ENCODE measurements at places on chromosomes 1 and 21.

- no peak for DNase-seq
Observed at GRCh38 chr1:31643976-31644559, 608 bp downstream of the PEF1 start.

DNA sequence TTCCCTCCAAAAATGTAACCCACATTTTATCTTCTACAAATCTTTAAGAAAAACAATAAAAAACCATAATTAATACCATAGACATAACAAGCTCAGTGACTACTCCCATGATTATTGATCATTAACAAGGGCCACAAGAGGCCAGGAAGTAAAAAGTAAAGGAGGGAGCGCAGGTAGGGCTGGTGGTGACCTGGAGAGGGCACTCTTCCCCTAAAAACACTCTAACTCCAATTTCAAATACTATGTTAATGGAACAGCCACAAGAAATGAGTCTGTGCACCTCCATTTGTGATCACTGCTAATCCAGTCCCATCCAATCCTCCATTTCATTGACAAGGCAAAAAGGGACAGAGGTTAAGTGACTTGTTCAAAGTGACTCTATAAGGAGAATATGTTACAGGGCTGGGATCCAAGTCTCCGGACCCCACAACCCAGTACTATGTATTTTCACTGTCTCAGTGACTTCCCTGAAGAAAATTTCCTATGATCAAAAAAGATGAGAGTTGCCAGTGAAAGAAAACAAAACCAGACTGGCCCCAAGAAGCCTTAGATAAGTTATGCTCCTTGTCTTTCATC, 41.2 kb upstream of the CFAP298 start:
- DNase-seq: peak; percentile 40

DNA sequence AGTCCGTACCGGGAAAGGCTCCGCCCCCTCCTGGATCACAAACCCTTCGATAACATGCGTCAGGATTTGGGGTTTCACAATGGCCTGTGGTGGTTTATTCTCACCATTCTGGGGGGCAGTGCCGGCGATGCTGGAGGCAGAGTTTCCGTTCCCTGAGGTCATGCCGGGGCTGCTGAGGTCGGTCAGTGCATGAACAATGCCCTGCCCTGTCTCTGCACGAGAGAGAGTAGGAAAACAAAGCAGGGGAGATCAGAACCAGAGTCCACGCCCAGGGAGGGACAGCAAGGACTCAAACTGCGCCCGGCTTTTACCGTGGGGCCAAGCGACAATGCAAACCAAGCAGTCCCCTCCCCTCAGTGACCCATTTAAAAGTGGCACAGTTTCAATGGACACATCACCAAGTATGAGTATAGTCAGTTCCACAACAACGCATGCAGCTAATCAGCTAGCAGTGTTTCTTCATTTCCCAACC, 13.2 kb upstream of the A3GALT2 start:
- no peak for DNase-seq

DNA sequence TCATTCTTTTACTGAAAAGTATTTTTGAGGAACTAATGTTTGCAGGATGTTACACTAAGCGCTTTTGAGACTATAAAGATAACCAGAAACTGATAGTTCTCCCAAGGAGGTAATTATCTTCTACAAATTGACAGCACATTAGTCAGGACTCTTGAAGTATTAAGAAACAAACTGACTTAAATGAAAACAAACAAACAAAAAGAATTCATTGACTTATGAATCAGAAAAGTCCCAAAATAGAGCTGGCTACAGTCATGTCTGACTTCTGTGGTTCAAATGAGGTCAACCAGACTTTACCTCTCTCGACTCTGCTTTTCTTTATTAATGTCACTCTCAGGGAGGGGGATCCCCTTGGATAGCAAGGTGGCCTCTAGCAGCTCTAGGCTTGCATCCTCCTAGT, 296.8 kb downstream of the TPR start:
- no peak for DNase-seq

DNA sequence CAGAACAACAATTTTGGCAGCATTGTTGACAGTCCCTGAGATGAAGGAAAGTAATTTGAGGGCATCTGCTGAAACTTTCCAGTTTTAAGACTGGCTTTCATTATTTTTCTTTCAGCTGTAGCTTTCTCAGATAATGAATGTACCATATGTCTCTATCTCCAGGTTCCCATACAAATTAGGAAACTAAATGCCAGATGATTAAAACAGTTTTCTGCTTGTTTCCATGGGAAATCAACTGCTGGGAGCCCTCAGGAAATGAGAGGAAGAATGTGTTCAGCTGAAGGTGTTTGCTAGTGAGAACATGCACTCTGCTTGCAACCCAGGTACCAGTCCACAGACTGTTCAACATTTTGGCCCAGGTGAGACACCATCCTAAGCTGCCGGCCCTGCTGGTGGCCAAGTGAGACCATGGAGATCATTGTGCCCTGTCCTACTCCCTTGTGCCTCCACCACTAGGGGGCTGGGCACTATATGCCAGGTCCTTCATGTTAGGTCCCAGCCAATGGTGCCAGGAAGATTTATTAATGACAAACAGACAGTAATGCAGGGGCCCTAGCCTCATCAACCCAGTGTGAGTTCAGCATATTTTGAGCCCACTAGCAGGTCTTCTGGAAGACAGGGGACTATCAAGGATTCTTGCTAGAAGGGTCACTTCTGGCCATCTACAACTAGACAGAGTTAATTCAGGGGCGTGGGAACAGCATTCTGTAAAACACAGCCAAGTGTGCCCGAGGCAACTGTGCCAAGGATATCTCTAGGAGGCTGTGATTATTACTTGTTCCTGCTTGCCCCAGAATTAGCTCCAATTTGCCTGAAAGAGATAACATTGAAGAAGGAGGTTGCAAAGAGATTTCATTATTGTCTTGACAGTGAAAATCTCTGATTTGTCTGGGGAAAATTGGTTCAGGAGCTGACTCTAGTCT, 17.0 kb upstream of the LRRC8C start:
- peak; percentile 38 for DNase-seq

- DNase-seq: peak; percentile 7
Observed at GRCh38 chr1:201224666-201225370, 34.2 kb downstream of the IGFN1 start.

- DNase-seq: no peak
Observed at GRCh38 chr1:51740652-51741051, 123.8 kb downstream of the OSBPL9 start.

- DNase-seq: no peak
Observed at GRCh38 chr1:110639724-110640386, 33.7 kb upstream of the KCNA2 start.

- no peak for DNase-seq
Observed at GRCh38 chr1:27724961-27725373, 794 bp upstream of the FAM76A start.

- no peak for DNase-seq
Observed at GRCh38 chr1:6241887-6242740, 1.9 kb upstream of the HES3 start.

DNA sequence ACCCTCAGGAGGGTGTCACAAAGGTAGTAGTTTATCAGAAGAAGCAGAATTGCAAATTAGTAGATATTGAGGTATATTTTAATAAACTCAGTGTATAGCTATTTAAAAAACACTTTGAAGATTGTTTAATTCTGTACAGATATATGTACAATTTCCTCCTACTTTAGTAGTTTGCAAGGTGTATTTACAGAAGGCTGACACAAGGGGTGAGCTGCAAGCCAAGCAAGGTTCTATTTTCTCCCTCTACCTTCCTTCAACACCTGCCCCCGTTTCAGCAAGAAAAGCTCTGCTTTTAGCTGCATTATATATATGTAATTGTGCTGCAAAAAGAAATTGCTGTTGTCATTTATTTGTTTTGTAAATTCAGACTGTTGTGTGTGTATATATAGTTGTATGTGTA, 674.2 kb upstream of the PKN2 start:
- no peak for DNase-seq

DNA sequence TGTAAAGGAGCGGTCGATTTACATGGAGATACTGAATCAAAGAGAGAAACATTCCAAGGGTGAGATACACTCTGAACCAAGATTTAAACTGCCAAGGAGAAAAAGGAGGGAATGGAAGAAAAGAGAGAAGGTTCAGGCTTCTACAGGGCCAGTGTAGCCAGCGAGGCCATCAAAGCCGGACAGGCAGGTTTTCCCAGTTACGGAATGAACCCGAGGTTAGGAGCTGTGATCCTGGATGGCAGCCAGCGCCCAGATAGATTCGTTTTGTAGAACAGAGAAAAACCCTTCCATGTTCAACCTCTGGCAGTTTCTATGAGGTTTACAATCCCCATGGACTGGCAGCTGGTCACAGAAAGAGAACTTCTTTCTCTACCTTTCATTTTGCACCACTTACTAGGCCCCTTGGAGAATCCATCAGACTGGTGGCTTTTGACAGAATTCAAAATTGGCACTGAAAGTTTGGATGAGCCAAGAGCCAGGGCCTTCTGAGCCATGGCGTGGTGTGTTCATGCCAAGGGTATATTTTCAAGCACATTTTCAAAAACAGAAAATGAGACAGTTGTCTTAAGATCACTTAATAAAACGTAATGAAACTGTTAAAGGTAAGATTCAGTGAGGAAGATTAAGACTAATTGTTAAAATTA, 171.5 kb downstream of the RUNX1 start:
- DNase-seq: no peak

DNA sequence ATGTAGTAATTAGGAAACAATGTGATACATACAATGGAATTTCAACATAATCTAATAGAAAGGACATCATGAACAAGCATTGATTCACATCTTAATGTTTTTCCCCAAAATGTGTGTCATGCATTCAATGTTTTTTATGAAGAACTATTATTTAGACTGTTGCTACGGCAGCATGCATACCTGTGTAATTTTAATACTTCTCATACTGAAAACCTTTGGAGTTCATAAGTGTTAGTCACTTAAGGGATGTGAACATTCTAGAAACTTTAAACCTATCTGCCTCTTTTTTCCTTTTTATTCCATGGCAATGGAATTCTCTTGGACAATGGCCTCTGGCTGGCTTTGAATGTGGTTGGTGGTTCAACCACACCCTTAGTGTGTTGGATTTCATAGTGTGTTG, 48.6 kb downstream of the TMPRSS15 start:
- no peak for DNase-seq

DNA sequence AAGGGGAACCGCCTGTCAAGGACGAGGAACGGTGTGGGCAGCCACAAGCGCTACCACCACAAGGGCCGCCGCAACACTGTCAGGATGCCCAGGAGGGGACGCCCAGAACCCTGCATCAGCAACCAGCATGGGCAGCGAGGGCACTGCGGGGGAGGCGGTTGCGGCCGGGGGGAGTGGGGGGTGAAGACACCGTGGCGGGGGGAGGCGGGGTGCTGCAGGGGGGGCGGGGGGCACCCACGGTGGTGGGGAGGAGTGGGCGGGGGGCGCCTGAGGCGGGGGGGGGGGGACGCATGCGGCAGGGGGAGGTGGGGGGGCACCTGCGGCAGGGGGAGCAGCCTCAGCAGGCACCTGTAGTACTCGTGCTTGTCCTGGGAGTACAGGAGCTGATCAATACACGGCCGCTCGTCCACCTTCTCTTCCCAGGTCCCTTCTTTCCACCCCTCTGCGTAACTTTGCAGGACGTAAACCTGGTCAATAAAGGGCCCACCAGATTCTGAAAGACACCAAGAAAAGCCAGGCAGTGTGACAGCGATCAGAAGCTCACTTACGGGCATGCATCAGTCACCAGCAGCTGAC, 4.6 kb downstream of the POFUT2 start:
- peak; percentile 6 for DNase-seq

- no peak for DNase-seq
Observed at GRCh38 chr1:83897516-83897915, 101.4 kb downstream of the TTLL7 start.

DNA sequence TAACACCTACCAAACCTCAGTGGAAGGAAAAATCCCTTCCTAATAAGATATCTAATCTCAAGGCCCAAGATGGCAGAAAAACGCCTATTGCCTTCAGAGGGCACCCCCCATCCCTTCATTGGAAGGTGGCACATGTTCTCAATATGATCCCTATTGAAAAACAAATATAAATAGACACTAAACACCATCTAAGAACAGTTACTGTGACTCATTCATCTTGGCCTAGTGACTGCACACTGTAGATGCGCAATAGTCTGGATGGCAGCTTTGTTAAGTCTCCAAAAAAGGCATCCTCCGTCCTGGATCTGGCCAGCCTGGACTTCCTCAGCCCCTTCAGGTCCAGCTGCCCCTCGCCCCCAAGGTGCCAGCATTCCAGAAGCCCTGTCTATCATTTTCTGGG, 121.9 kb downstream of the CAPN8 start:
- DNase-seq: no peak

DNA sequence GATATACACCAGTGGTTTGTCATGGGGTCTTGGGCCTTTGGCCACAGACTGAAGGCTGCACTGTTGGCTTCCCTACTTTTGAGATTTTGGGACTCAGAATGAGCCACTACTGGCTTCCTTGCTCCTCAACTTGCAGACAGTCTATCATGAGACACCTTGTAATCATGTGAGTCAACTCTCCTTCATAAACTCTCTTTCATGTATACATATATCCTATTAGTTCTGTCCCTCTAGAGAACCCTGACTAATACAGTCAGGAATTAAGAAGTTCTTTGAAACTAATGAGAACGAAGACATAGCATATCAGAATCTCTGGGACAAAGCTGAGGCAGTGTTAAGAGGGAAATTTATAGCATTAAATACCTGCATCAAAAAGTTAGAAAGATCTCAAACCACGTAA, 110.8 kb downstream of the SLC5A9 start:
- no peak for DNase-seq

- peak; percentile 57 for DNase-seq
Observed at GRCh38 chr1:213987927-213988506, at the start of gene PROX1. PROX1 (plus strand) TSS chr1:213987973; CDS start chr1:213996536, 8,563 bp downstream.

DNA sequence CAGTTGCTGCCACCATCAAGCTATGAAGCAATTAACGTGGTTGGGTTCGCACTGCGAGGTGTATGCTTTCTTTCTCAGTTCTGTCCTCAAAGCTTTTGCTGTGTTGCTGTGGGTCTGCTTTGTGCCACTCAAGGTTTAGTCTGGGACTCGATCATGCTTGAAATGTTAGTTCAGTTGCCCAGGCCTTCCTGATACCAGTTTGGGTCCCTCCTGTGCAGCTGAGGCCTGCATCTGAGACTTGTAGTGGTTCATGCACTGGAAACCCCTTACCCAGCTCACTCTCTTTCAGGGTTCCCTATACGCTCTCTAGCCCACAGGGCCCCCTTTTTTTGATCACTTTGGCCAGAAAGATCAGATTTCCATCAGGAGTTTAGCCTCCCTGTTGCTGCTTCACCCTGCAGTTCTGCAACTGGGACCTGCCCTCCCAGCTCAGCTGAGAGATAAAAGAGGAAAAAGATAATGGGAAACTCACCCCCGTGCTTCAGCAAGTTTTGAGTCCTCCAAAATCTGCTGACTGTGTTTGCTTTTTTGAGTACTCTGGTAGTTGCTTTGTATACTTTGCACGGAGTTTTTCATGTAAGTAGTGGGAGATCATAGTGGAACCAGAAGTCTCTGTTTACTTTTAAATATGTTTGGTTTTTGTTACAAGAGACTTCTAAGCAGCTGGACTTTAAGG, 317.0 kb downstream of the HHAT start:
- DNase-seq: no peak

GRCh38 chr1:113660088-113660487, 99.2 kb downstream of the PHTF1 start:
- no peak for DNase-seq

- no peak for DNase-seq
Observed at GRCh38 chr1:104760017-104760416, 1010.3 kb downstream of the AMY1C start.

Data from WERI-Rb-1 (cell line).